ENCODE measurements at places on chromosomes 4 and X. TPM values are rescaled to one million over a fixed set of nuclear protein-coding genes. Genes with fewer than 3 reads are reported as not detected.

- H3K4me3 ChIP-seq: no peak overlapping the region
- H3K4me1 ChIP-seq: no peaks in the 10 kb centered on the region
- H3K36me3 ChIP-seq: no peaks in the 10 kb centered on the region
- no peak for DNase-seq
- H3K27ac ChIP-seq: no peak overlapping the region
- no peaks in the 10 kb centered on the region for H3K27me3 ChIP-seq
These were observed 118.3 kb downstream of the KCNIP4 start for GRCh38 chr4:21830272-21830671.

GRCh38 chrX:129777218-129778030 is 2.3 kb upstream of the SASH3 start:
- peak overlapping the region; percentile 78 for H3K4me3 ChIP-seq
- H3K4me1 ChIP-seq: peaks cover 48% of the 10 kb centered on the region
- peak overlapping the region; percentile 97 for H3K27ac ChIP-seq
- no peaks in the 10 kb centered on the region for H3K27me3 ChIP-seq

- no peaks in the 10 kb centered on the region for H3K36me3 ChIP-seq
- no peak overlapping the region for H3K4me3 ChIP-seq
- no peak for DNase-seq
- no peak overlapping the region for H3K27ac ChIP-seq
These were observed 1565.6 kb downstream of the STIM2 start for GRCh38 chr4:28426251-28426650.

DNA sequence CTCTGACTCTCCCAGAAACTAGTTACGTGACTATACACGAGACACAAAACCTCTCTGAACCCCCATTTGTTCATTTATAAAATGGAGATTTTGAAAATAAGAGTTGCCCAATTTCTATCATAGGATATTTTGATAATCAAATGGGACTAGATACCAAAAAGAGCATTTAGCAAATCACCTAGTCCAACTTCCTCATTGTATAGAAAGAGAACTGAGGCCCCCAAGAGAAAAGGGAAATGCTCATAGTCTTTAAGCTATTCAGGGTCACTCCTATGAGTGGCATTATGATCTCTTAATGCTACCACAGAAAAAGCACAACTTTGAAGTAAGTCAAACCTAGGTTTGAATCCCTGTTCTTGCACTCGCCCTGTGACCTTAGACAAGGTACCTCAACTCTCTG is 62.7 kb downstream of the BMP15 start:
- H3K27ac ChIP-seq: no peak overlapping the region
- H3K4me1 ChIP-seq: no peaks in the 10 kb centered on the region
- no peak for DNase-seq
- H3K36me3 ChIP-seq: no peaks in the 10 kb centered on the region

DNA sequence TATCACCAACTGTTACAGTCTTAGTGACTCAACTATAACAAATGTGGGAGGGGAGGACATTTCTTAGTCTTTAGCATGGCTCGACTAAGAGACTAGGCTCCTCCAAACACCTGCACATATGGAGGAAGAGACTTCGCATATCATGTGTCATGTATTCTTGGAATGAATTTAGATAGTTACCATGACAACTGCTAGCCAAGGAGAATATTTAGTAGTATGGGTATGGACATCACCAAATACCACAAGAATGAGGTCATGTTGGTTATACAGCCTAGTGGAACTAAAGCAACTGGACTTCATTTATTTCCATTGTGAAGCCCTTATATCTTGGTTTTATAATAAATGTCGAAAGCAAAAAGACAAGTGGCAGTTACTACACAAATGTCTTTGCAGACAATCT is 512.3 kb downstream of the CFAP47 start:
- H3K27ac ChIP-seq: no peak overlapping the region
- no peak for DNase-seq
- H3K27me3 ChIP-seq: no peaks in the 10 kb centered on the region
- no peak overlapping the region for H3K4me3 ChIP-seq

GRCh38 chr4:155060419-155060818 is 148.0 kb upstream of the NPY2R start:
- H3K27me3 ChIP-seq: no peaks in the 10 kb centered on the region
- no peak overlapping the region for H3K27ac ChIP-seq
- H3K4me1 ChIP-seq: no peaks in the 10 kb centered on the region
- H3K36me3 ChIP-seq: no peaks in the 10 kb centered on the region

- H3K4me3 ChIP-seq: no peak overlapping the region
- DNase-seq: no peak
- H3K36me3 ChIP-seq: no peaks in the 10 kb centered on the region
- H3K27me3 ChIP-seq: no peaks in the 10 kb centered on the region
- no peaks in the 10 kb centered on the region for H3K4me1 ChIP-seq
- no peak overlapping the region for H3K27ac ChIP-seq
These were observed 129.8 kb downstream of the MXRA5 start for GRCh38 chrX:3216581-3217180.

DNA sequence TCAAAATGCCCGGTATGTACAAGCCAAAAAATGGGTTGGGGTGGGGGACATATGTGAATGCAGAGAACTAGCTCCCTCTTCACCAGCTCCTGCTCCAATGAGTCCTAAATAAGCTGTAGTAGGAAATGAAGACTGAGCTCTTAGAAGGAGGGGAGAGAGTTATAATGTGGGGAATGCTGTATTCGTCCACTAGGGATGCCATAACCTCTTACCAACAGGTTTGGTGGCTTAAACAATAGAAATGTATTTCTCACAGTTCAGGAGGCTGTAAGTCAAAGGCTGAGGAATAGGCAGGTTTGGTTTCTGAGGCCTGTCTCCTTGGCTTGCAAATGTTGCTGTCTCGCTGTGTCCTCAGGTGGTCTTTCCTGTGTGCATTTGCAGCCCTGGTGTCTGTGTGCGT is 4.4 kb upstream of the INPP4B start:
- H3K36me3 ChIP-seq: no peaks in the 10 kb centered on the region
- no peak overlapping the region for H3K27ac ChIP-seq
- DNase-seq: no peak
- peaks cover 6% of the 10 kb centered on the region for H3K27me3 ChIP-seq
- no peaks in the 10 kb centered on the region for H3K4me1 ChIP-seq

DNA sequence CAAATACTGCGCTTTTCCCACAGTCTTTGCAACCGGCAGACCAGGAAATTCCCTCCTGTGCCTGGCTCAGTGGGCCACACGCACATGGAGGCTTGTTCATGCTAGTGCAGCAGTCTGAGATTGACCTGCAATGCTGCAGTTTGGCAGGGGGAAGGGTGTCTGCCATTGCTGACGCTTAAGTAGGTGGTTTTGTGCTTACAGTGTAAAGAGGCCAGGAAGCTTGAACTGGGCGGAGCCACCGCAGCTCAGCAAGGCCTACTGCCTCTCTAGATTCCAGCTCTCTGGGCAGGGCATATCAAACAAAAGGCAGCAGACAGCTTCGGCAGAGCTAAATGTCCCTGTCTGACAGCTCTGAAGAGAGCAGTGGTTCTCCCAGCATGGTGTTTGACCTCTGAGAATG is 390.5 kb upstream of the TECRL start:
- H3K27ac ChIP-seq: no peak overlapping the region
- H3K36me3 ChIP-seq: no peaks in the 10 kb centered on the region
- no peaks in the 10 kb centered on the region for H3K27me3 ChIP-seq
- no peaks in the 10 kb centered on the region for H3K4me1 ChIP-seq
- no peak overlapping the region for H3K4me3 ChIP-seq

DNA sequence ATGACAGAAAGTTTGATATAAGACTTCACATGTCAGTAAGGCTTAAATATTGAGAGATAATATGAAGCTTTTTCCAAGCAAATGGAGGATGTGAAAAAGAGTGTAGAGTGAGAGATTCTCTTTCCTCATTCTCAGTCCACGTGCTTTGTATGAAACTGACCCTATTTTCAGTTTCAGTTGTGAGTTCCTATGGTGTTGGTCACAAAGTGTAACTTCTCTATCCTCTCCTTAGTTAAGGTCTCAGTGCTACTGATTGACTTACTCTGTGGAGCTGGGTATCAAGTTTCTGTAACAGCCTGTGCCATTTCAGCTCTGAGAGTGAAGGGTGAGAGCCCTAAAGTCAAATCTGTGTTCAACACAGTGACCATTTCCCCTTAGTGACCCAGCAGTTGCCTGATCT is 277.2 kb downstream of the EPHA5 start:
- no peak for DNase-seq
- no peaks in the 10 kb centered on the region for H3K4me1 ChIP-seq
- no peaks in the 10 kb centered on the region for H3K36me3 ChIP-seq
- no peaks in the 10 kb centered on the region for H3K27me3 ChIP-seq

DNA sequence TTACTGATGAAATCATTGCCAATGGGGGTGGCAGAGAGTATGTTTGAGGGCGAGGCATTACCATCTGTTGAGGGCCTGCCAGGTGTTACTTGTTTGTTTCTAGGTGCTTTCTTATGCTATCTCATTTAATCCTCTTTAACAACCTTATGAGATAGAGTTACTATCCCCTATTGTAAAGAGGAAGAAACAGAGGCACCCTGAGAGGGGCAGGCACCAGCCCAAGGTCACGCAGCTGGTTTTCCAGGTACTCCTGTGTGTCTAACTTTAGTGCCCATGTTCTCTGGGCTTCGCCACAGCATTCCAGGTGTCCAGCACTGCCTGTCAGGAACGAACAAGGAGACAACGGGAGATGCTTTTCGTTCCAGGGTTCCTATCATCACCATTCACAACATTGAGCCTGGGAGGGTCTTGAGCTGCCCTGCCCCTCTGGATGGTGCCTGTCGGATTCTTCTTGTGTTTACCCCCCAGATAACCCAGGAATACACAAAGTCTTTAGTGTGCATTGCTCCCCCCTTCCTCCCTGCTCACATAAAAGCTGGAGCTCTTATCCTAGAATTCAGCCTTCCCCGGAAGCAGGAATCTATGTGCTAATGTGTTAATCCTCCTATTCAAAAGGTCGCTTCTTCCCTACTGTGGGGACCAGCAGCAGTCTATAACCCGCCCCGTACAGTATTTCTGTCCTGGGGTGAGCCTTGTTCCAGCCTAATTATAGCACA is 24.9 kb upstream of the GPC4 start:
- H3K27me3 ChIP-seq: peaks cover 2% of the 10 kb centered on the region
- H3K27ac ChIP-seq: no peak overlapping the region
- H3K4me1 ChIP-seq: peaks cover 2% of the 10 kb centered on the region
- no peak for DNase-seq
- no peak overlapping the region for H3K4me3 ChIP-seq

DNA sequence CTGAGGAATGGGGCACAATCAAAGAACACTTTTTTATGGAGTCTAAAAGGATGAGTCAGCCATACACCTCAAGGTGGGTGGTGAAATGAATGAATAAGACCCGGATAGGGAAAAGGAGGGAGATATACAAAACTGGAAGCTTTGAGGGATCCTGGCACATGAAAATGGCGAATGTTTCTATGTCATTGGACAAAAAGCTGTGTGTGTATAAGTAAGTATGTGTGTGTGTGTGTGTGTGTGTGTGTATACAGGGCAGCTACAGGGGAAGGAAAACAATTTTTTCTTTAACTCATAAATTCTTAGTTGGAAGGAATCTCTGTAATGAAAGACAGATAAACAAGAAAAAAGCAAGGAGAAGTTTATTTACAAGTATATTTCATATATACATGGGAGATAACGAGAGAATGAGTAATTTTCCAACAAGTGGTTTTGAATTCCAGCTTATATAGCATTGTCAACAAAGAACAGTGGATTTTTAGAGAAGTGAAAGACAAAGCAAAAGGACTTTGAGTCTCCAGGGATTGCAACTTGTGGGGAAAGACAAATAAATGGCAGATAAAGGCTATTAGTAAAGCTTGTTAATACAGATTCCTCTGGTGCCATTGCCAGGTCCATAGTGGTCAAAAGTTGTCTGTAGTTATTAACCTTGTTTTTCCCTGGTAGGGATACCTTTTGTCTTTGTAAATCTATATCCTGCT is 99.7 kb downstream of the MMRN1 start:
- no peak overlapping the region for H3K4me3 ChIP-seq
- DNase-seq: no peak
- H3K4me1 ChIP-seq: no peaks in the 10 kb centered on the region
- no peaks in the 10 kb centered on the region for H3K36me3 ChIP-seq
- peaks cover 29% of the 10 kb centered on the region for H3K27me3 ChIP-seq
- H3K27ac ChIP-seq: no peak overlapping the region

DNA sequence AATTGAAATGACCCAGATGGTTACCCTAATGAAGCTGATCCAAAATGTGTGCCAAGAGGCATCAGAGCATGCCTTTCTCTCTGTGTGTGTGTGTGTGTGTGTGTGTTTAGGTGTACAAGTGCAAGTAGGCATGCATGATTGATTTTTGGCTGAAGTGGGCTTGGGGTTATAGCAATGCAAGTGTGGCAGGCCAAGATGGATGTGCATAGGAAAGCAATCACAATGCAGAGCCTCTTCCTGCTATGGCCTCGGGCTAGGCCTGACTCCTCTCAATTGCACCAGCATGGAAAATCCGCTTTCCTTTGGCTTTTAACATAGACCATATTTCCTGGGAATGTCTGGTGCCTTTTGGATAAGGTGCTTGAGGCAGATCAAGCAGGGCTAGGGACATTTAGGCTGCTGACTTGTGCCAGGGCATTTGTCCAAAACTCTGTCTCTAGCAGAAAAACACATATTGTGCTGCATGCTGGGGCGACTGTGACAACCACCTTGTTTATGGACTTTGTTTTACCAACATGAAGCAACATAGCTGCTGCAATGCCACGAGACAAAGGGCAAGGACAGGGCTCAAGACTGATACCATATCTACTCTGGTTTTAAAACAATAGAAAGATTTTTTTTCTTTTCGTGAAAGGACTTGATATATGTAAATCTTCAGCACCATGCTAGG is 395.7 kb downstream of the RAPGEF2 start:
- H3K4me3 ChIP-seq: no peak overlapping the region
- H3K27ac ChIP-seq: no peak overlapping the region
- DNase-seq: no peak
- H3K27me3 ChIP-seq: no peaks in the 10 kb centered on the region
- H3K4me1 ChIP-seq: no peaks in the 10 kb centered on the region

DNA sequence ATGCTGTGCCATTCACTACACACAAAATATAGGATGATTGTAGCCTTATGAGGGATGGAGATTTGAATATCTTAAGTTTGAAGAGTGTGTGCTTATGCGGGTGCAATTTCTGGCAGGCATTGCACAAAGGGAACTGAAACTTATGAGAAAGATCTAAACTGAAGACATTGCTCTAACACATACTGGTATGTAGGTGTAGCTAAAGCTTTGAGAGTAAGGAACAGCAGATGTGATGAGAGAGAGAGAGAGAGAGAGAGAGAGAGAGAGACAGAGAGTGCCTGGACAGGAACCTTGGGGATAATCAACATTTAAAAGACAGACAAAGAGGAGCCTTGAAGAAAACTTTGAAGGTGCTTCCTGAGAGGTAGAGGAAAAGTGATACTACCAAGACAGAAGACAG is 379.7 kb downstream of the SPRY1 start:
- H3K4me3 ChIP-seq: no peak overlapping the region
- no peak overlapping the region for H3K27ac ChIP-seq
- no peak for DNase-seq
- no peaks in the 10 kb centered on the region for H3K27me3 ChIP-seq
- H3K4me1 ChIP-seq: no peaks in the 10 kb centered on the region

GRCh38 chr4:139910106-139910505 is 243.9 kb downstream of the MAML3 start:
- H3K4me3 ChIP-seq: no peak overlapping the region
- no peaks in the 10 kb centered on the region for H3K4me1 ChIP-seq
- H3K27ac ChIP-seq: no peak overlapping the region
- no peaks in the 10 kb centered on the region for H3K27me3 ChIP-seq
- no peak for DNase-seq

The NDST3 gene
- not detected for total RNA-seq

The ATP1B4 gene
- total RNA-seq: not detected

The AFM gene
- not detected for total RNA-seq

The KLF8 gene
- total RNA-seq: 3.2 TPM

Data from activated CD4-positive, alpha-beta memory T cell treated with anti-CD3 and anti-CD28 coated beads for 36 hours (primary cell).